ENCODE measurements at places on chromosomes 11 and 22. TPM values are rescaled to one million over a fixed set of nuclear protein-coding genes. Genes with fewer than 3 reads are reported as not detected.

SPINDOC gene
- total RNA-seq, result 11.0 TPM

OR10D3 gene
- total RNA-seq, result not detected

GLB1L3 gene
- total RNA-seq, result 1.2 TPM

GGTLC3 gene
- total RNA-seq, result not detected

ARVCF gene
- 4.6 TPM for total RNA-seq

CNTF gene
- 2.9 TPM for total RNA-seq

UQCC3 gene
- total RNA-seq, result 5.4 TPM

AQP11 gene
- total RNA-seq, result 1.2 TPM

KDELR3 gene
- not detected for total RNA-seq

APOL1 gene
- 16.5 TPM for total RNA-seq

SMPD1 gene
- 62.0 TPM for total RNA-seq

KIRREL3 gene
- not detected for total RNA-seq

ADM gene
- total RNA-seq, result 0.77 TPM

DTX4 gene
- 3.5 TPM for total RNA-seq

OR5AN1 gene
- total RNA-seq, result not detected

PDE3B gene
- total RNA-seq, result 228 TPM

CCDC134 gene
- 17.1 TPM for total RNA-seq

TBX10 gene
- total RNA-seq, result not detected

SPI1 gene
- total RNA-seq, result 3.4 TPM

C22orf23 gene
- total RNA-seq, result not detected

HPX gene
- 1.7 TPM for total RNA-seq

HSPB2 gene
- total RNA-seq, result 0.27 TPM

CARD10 gene
- total RNA-seq, result 1.2 TPM

DDTL gene
- total RNA-seq, result not detected

TUB gene
- total RNA-seq, result not detected

SRRD gene
- 24.6 TPM for total RNA-seq

FAM227A gene
- 0.96 TPM for total RNA-seq

IFITM10 gene
- 2.0 TPM for total RNA-seq

PLAAT5 gene
- total RNA-seq, result 0.58 TPM

TRABD gene
- total RNA-seq, result 113 TPM

MPZL3 gene
- total RNA-seq, result 11.2 TPM

MS4A6A gene
- 2.5 TPM for total RNA-seq

C11orf16 gene
- not detected for total RNA-seq

MUC5B gene
- total RNA-seq, result not detected

MUC5AC gene
- total RNA-seq, result not detected

CYB5R2 gene
- not detected for total RNA-seq

CELSR1 gene
- total RNA-seq, result 0.82 TPM

KCNJ11 gene
- 0.26 TPM for total RNA-seq

Measured in naive thymus-derived CD8-positive, alpha-beta T cell (primary cell).